ENCODE measurements at places on chromosomes 16 and 17.

- no peak for DNase-seq
Observed at GRCh38 chr16:6335072-6335471, 997.6 kb upstream of the RBFOX1 start.

DNA sequence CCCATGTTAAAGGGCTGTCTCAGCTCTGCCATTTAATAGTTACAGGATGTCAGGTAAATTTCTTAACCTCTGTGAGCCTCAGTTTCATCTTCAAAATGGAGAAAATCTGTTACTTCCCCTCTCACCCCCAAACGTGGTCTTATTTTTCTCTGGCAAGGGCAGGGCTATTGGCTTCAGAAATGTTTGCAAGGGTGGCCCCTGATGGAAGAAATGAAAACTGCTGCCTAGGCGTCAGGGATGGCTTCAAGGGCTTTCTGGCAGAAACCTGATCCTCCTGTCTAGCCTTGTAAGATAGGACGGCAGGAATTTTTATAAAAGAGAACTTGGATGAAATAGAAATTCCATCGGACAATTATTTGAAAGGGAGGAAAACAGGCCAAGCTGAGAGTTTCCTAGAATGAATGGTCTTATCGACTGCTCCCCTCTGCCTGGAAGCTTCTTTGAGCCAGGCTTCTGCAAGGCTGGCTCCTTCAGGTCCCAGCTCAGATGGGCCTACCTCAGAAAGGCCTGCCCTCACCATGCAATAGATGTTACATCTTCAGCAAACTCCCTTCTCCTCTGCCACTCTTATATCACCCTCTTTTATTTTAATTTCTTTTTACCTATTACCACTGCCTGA is 43.0 kb upstream of the TANGO6 start:
- peak; percentile 67 for DNase-seq

GRCh38 chr16:73231944-73232554 is 184.1 kb upstream of the ZFHX3 start:
- no peak for DNase-seq

DNA sequence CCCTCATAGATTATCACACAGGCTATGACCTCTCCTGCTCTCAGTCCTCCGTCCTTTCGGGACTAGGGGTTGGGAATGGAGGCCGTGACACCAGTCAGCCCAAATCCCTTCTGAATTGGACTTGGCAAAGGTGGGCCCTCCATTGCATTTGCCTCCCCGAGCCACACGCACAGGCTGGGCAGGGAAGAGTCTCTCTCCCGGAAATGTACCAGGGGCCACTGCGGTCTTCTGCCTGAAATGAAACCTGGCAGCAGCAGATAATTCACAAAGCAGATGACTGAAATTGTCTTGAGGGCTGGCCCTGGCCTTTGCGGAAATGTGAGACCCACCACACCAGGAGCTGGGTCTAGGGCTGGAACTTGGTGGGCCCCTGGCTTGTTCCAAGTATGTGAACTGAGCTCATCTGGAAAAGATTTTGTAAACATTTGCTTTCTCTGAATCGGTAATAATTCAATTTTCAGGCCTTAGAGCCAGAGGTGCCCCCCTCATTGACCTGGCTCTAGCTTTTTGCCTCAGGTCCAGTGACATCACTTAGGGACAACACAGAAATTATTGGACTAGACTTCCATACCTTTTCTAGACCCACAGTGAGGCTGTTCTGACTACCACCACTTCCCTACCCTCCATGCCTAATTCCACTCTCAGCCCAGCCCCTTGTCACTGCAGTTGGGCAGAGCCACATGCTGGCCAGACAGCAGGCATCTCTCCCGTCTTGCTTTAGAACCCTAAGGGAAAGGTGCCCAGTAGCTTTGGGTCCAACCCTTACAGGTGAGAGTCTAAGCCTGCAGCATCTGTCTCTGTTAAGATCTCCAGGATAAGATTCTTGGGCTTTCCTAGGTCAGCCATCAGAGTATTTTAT is 75.2 kb downstream of the CCDC182 start:
- peak; percentile 8 for DNase-seq

GRCh38 chr16:2152695-2153506 is 2.7 kb upstream of the TRAF7 start:
- no peak for DNase-seq

GRCh38 chr16:5030251-5030870 is 3.4 kb downstream of the NAGPA start:
- DNase-seq: no peak

DNA sequence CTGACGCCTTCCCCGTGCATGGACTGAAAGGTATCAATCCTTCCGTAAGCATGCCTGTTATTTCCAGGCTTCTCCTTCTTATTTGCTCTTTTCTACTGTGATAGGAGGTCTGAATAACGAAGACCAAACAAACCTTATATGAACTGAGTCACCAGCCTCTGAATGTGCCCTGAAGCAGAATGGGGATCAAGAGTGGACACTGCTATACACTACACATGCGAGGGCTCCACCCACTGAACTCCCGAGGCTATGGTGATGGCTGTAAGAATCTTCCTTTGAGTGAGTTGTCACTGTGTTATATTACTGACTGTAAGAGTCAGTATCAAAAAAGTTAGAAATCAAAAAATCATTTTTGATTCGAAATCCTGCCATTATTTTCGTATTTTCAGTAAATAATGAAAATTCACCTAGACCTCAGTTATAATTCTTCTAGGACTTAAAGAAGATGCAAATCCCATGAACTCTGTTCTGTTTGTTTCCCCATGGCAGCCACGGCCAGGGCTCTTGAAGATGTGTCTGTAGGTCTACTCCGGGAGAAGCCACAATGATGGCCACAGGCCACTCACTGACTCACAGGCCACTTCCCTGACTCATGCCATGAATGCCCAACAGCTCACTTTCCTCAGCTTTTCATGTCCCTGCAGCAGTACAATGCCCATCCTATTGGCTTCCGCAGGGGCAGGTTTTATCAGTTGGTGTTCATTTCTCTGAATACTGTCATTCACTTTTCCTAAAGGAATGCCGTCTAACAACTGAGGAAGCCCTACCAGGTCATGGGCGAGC is 54.7 kb downstream of the ZZEF1 start:
- DNase-seq: no peak

GRCh38 chr16:55012793-55013192 is 82.1 kb downstream of the IRX5 start:
- DNase-seq: no peak

DNA sequence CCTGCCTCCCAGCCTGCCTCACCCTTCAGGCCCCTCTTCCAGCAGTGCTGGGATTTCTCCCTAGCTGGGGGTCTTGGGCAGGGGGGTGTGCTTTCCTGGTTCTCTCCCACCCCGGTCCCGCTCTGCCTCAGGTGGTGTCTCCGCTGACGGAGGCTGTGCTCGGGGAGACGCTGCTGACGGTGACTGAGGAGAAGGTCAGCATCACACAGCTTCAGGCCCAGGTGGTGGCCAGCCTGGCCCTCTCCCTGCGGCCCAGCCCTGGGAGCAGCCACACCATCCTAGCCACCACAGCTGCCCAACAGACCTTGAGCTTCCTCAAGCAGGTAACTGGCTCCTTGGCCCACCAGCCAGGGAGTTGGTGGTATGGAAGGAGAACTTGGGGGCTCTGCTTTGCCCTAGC is 56.5 kb downstream of the TMEM132E start:
- DNase-seq: no peak

- DNase-seq: no peak
Observed at GRCh38 chr16:63737633-63738032, 1384.2 kb downstream of the CDH11 start.

DNA sequence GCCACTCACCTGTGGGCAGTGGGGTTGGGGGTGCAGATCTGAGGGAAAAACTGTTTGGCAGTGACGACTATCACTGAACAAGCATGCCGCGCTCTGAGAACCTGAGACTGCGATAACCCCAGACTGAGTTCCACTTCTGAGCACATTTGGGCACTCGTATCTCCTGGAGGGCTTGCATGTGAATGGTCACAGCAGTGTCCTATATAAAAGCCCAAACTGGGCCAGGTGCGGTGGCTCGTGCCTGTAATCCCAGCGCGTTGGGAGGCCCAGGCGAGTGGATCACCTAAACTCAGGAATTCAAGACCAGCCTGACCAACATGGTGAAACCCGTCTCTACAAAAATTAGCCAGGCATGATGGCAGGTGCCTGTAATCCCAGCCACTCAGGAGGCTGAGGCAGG is 18.7 kb downstream of the ATP2C2 start:
- DNase-seq: no peak

- no peak for DNase-seq
Observed at GRCh38 chr16:11843206-11843605, 8.1 kb downstream of the RSL1D1 start.

GRCh38 chr16:66107661-66108060 is 258.8 kb upstream of the CDH5 start:
- no peak for DNase-seq

GRCh38 chr17:78138204-78139060 is 7.8 kb upstream of the C17orf99 start:
- DNase-seq: no peak

- no peak for DNase-seq
Observed at GRCh38 chr16:89269805-89270665, 52.5 kb downstream of the ZNF778 start.

GRCh38 chr17:27338536-27338985 is 44.6 kb downstream of the WSB1 start:
- peak; percentile 58 for DNase-seq

DNA sequence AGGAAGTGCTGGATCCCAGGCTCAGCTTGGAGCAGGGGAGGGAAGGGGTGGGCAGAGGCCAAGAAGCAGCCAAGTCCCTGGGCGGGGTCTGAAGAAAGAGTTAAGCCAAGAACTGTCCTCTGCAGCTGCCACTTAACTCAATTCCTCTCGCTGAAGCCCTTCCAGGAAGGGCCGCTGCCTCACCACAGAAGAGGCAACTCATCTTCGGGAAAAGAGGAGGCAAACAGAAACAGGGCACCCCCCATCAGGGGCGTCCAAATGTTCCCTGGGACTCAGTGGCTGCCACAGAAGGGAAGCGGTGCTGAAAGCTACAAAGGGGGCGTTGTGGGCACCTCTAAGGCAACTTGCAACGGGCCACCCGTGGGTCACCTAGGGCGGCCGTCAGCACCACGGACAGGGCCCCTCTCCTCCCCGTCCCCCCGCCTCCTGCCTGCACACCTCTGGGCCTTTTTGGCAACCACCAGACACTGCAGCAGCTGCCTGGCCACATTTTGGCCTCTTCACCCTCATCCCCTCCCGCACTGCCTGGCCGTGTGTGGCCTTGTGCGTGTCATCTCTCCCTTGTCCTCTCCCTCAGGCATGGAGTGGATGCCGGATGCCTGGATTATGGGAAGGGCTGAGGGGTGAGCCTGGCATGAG is 2.5 kb downstream of the TLCD3B start:
- no peak for DNase-seq

DNA sequence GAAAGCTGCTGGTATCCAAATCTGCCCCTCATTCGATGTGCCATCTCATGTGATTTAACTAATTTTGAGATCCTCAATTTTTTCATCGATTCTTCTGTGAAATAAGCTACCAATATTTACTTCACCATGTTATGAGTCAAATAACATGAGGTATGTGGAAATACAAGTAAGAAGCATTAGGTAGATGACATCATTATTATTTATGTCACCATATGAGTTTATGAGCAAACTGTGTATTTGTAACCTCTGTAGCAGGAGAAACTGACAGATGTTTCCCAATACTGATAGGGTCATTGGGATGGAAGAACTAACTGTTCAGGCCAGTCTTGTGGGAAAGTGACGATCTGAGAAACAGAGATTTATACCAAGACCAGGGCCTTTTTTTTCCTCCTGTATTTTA is 229.4 kb upstream of the GOT2 start:
- no peak for DNase-seq

- no peak for DNase-seq
Observed at GRCh38 chr16:86351041-86351784, 159.1 kb upstream of the FOXF1 start.

- no peak for DNase-seq
Observed at GRCh38 chr16:57396786-57397185, 7.8 kb upstream of the CCL17 start.

GRCh38 chr16:35689764-35690163 is 2230.4 kb downstream of the TP53TG3F start:
- DNase-seq: no peak

GRCh38 chr17:32731556-32732295 is 145.2 kb downstream of the MYO1D start:
- DNase-seq: no peak

DNA sequence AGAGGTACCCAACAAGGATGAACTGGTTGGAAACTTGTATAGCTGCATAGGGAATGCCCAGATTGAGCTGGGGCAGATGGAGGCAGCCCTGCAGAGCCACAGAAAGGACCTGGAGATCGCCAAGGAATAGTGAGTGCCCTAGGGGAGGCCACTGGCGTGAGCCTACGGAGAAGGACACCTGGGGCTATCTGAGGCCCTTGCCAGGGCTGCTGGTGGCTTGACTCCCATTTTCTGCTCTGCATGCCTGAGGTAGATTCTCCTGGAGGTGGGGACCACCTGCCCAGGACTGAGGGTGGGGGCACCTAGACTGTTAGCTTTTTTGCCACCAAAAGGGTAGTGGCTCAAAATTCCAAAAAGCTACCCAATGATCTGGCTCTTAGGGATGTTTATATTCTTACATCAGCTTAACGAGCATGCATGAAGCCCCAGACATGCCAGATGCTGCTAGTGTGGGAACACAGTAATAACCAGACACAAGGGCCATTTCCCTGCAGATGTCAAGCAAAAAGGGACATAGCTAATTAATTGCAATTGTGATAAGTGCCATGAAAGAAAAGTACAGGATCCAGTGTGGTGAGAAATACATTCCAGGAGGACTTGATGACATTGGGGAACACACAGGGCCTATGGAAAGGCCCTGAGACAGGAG is 8.8 kb downstream of the ODAD4 start:
- no peak for DNase-seq

- no peak for DNase-seq
Observed at GRCh38 chr16:88896238-88897070, 30.0 kb upstream of the PABPN1L start.

DNA sequence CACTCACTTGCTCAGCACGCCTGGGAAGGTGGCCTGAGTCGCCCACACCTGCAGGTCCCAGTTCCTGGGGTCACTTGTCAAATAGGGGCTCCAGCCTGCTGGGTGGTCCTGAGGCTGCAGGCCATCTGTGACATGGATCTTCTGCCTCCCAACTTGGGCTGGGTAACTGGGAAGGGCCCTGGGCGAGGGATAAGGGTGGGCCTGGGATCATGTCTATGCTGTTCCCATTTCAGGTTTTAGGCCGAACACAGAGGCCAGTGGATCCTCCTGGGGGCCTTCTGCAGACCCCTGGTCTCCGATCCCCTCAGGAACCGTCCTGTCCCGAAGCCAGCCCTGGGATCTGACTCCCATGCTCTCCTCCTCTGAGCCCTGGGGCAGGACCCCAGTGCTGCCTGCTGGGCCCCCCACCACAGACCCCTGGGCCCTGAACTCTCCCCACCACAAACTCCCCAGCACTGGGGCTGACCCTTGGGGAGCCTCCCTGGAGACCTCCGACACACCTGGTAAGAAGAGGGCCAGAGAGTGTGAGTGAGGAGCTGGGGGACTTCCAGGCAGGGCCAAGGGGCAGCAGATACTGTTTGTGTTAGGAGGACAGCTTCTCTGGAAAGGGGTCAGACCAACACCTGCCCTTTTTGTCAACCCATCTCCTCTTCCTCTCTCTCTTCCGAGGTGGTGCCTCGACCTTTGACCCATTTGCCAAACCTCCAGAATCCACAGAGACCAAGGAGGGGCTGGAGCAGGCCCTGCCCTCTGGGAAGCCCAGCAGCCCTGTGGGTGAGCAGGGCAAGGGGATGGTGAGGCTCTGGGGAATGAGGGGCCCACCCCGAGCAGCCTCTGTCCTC is 6.2 kb upstream of the SPATA20 start:
- DNase-seq: no peak

- DNase-seq: no peak
Observed at GRCh38 chr16:64265756-64266155, 856.1 kb downstream of the CDH11 start.

- DNase-seq: no peak
Observed at GRCh38 chr16:7601100-7601499, 268.5 kb downstream of the RBFOX1 start.

GRCh38 chr17:261635-262034 is 80.2 kb upstream of the DOC2B start:
- DNase-seq: no peak
